ENCODE measurements at places on chromosomes 5 and 9.

GRCh38 chr5:160769301-160769700, 82.7 kb downstream of the ATP10B start:
- H3K27ac ChIP-seq: no peak overlapping the region
- H3K27me3 ChIP-seq: no peaks in the 10 kb centered on the region
- H3K36me3 ChIP-seq: no peaks in the 10 kb centered on the region
- no peaks in the 10 kb centered on the region for H3K4me1 ChIP-seq
- H3K4me3 ChIP-seq: no peak overlapping the region
- DNase-seq: no peak

DNA sequence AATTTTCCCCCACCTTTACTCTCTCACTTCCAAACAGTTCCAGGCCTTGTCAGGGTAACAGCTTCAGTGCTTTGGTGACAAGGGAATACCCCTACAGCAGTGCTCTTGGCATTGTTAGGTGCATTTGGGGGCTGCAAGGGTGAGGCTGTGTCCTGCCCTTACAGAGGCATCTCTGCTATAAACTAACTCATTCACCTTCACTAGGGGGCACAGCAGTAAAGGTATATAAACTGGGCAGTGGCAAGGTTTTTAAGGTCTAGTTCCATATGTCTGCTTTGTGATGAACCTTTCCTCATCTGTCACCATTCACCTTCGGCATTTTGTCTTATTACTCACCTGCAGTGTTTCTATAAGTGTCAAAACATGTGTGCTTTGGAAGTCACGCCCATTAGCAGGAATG, 79.1 kb upstream of the GPR151 start:
- no peak for DNase-seq
- no peak overlapping the region for H3K27ac ChIP-seq
- no peaks in the 10 kb centered on the region for H3K4me1 ChIP-seq
- no peaks in the 10 kb centered on the region for H3K36me3 ChIP-seq

GRCh38 chr5:65197531-65198455, 283.9 kb downstream of the ADAMTS6 start:
- no peaks in the 10 kb centered on the region for H3K36me3 ChIP-seq
- DNase-seq: no peak
- H3K27ac ChIP-seq: no peak overlapping the region
- H3K27me3 ChIP-seq: no peaks in the 10 kb centered on the region
- H3K4me3 ChIP-seq: no peak overlapping the region
- no peaks in the 10 kb centered on the region for H3K4me1 ChIP-seq

- H3K36me3 ChIP-seq: no peaks in the 10 kb centered on the region
- no peak overlapping the region for H3K4me3 ChIP-seq
- no peaks in the 10 kb centered on the region for H3K27me3 ChIP-seq
- H3K4me1 ChIP-seq: peaks cover 14% of the 10 kb centered on the region
- no peak for DNase-seq
Measured at GRCh38 chr9:77901018-77901417, 130.6 kb downstream of the GNAQ start.

DNA sequence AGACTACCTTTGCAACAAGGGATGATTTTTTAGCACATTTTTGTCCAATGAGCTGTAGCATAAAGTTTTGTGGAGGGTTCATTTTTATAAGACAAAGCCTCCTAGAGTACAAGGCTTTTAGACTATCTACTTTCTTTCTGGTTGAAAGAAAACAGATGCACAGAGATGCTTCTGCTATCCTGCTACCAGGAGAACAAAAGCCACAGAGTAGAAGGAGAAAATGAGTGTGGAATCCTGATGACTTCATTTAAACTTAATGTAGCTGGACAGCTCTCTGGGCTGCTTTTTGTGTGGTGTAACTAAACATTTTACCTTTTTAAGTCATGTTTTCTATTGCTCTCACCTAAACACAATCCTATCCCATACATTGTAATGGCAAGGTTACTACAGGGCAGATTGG, 1009.4 kb downstream of the TLE1 start:
- no peak for DNase-seq
- H3K27ac ChIP-seq: no peak overlapping the region
- H3K27me3 ChIP-seq: no peaks in the 10 kb centered on the region
- H3K4me3 ChIP-seq: no peak overlapping the region
- no peaks in the 10 kb centered on the region for H3K4me1 ChIP-seq

DNA sequence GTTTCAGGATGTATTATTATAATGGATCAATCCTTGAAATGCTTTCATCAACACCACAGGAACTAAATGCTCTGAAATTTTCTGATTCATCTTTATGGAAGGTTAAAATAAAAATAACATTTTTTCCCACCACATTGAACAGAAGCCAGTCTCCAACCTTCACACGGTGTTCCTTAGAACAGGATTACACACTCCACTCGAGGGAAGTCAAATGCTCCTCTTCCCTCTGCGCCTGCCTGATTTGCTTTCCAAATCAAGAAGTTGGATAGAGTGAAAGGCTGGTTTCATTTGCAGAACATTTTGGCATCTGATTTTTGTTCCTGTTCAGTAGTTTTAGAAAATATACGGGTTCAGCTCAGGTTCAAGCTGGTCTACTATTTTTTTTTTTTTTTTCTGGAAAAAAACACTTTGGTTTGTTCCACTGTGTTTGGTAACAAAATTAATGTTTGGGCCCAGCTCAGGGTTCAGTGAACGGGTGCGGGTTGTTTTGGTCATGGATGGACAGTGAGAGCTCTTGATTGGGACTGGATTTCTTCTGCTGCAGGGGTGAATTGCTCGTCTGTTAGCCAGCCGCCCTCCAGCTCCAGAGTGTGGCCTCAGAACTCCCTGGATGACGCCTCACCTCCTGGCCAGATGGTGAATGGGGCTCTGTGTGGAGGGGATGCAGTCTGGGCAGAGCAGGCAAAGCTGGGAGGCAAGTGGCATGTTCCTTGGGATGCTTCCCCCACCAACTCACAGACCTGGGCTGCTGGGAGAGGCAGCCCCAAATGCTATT, 82.4 kb upstream of the STC2 start:
- peak overlapping the region; percentile 90 for H3K27ac ChIP-seq
- H3K36me3 ChIP-seq: no peaks in the 10 kb centered on the region
- H3K4me1 ChIP-seq: peaks cover 45% of the 10 kb centered on the region
- no peaks in the 10 kb centered on the region for H3K27me3 ChIP-seq

- H3K4me3 ChIP-seq: no peak overlapping the region
- H3K27me3 ChIP-seq: no peaks in the 10 kb centered on the region
- no peak overlapping the region for H3K27ac ChIP-seq
- DNase-seq: no peak
- H3K36me3 ChIP-seq: no peaks in the 10 kb centered on the region
Measured at GRCh38 chr5:179271428-179271734, 73.9 kb downstream of the ADAMTS2 start.

DNA sequence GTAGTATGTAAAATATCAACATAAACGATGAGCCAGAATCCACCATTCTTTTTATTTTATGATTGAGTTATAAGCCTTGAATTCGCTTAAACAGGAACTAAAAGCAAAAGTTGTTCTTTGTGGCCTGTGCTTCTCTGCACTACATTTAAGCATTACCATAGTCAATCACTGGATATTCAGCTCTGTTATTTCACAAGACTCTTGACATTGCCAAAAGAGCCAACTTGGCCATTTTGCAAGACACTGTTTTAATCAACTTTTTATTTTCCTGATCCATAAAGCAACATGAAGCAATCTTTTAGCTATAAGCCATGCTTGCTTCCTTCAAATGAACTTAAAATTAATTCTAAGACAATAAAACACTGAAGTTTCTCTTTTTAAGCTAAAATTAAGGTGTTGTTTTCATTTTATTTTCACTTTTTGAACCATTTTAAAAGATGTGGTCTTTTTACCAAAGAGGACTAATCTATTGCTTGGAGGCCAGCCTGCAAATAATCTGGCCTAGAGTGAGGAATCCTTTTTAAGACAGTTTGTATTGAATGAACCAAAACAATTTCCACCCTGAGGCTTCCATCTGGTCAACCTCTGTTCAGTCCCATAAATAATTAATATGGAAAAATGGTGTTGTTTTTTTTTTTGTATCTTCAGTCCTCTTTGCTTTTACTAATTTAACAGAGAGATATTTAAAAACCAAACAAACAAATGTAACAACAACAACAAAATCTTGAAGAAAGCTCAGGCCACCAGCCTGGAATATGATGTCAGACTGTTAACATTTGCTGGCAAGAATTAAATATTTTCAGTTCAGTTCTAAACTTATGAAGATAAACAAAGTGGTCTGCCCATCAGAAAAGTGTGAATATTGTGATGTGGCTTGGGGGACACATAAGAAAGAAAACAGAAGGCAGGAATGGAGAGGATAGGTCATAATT, 274.4 kb downstream of the MARCHF11 start:
- H3K4me3 ChIP-seq: no peak overlapping the region
- no peaks in the 10 kb centered on the region for H3K36me3 ChIP-seq
- DNase-seq: no peak
- no peaks in the 10 kb centered on the region for H3K4me1 ChIP-seq

- H3K27ac ChIP-seq: peak overlapping the region; percentile 100
- H3K4me3 ChIP-seq: no peak overlapping the region
- no peaks in the 10 kb centered on the region for H3K27me3 ChIP-seq
Measured at GRCh38 chr9:95010431-95010838, 283.9 kb downstream of the AOPEP start.

DNA sequence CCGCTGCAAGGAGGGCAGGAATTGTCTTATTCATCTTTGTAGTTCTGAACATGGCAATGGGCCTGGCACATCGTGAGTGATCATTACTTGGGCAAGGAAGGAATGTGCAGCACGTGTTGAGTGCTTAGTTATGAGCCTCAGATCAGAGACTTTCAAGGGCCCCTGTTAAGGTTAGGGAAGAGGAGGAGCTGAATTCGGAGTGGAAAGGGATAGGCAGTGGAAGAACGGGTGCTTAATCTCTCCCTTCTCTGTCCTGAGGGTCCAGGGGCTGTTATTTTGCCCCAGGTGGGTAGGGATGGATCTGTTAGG, 59.5 kb upstream of the RARS1 start:
- H3K4me1 ChIP-seq: no peaks in the 10 kb centered on the region
- no peak for DNase-seq
- peaks cover 6% of the 10 kb centered on the region for H3K36me3 ChIP-seq
- H3K27me3 ChIP-seq: no peaks in the 10 kb centered on the region

- H3K27me3 ChIP-seq: no peaks in the 10 kb centered on the region
- peak overlapping the region; percentile 45 for H3K27ac ChIP-seq
- H3K36me3 ChIP-seq: no peaks in the 10 kb centered on the region
- DNase-seq: no peak
Measured at GRCh38 chr5:56108246-56108645, 113.5 kb upstream of the IL6ST start.

All from thyroid gland (tissue), 4 donors.